ENCODE measurements at places on chromosomes 5 and 9. TPM values are rescaled to one million over a fixed set of nuclear protein-coding genes. Genes with fewer than 3 reads are reported as not detected.
A peak's percentile ranks its signal among the peaks of the same experiment; 100 is the strongest.

DNA sequence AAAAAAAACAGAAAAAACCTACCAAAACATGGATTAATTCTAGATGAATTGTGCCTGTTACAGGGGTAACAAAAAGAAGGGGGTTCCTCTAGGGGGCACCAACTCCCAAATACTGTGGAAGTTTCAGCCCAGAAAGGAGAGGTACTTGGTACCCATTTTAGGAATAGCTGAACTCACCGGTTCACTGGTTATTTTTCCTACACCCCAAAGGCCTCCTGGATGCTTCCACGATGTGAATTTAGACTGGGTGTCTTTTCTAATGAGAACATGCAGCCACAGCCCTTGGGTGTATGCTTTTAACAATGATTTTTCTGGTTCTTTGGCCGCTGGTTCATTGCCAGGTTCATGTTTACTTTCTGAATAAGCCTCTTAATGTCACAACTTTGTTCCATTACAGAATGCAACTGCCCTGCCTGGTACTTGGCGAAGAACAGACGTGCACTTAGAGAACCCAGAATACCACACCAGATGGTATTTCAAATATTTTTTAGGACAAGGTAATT is 46.7 kb downstream of the GARNL3 start:
- no peak for DNase-seq

- no peak for DNase-seq
These were observed 17.9 kb downstream of the PDZD2 start for GRCh38 chr5:31656806-31657205.

DNA sequence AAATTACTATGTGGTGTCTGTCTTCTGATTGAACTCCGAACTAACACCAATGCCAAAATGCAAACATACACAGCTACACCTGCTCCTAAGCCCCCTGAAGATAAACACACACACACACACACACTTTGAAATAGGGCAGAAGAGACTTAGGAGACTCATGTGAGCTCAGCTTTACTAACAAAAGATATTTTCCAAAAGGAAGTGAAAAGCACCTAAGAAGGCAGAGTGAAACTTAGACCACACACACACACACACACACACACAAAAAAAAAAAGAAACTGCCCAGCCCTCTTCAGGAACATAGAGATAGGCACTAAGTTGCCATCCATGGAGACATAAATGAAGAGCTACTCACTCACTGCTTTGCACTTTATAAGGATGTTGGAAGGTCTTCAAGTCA is 45.2 kb upstream of the APC start:
- no peak for DNase-seq

CCDC192 gene
- 0.99 TPM for total RNA-seq

DNA sequence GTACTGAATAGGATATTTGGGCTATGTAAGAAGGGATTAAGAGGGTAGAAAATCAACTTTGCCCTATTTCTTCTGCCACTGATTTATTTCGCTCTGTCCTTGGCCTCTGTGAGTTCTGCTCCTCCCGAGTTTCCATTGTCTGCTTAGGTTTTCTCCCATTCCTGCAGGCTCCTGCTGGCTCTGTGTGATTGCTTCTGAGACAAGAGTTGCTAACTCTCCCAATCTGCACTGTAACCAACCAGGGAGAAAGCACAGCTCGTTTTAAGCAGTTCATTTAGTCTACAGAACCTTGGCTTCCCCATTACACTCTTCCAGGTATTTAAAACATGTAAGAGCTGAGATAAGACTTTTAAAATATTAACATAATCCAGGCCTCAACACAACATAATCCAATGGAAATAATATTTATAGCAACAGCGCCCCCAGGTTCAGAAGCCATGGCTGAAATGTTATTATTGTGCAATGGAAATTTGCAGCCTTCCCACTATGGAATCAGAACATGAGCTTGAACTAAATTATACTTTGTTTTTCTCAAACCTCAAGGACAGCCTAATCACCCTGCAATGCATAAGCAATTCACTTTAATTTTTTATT is 203.5 kb downstream of the ERCC6L2 start:
- DNase-seq = no peak

DNA sequence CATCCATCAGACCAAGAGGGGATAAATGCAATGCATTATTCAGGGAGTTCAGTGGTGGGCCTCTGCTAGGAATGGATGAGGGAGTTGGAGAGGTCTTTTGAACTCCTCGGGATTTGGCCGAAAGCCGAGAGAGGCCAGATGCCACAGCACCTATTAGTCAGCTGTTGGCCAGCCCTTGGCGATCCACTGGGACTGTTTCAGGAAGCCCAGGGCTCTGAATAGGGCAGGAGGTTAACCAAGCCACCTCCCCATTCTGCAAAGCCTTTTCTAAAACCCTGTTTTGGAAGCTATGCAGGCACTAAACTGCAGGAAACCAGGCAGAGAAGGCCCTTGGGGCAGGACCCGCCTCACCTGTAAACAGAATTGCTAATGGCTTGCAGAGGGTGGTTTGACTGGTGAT is 37.8 kb downstream of the ASTN2 start:
- DNase-seq = no peak

DNA sequence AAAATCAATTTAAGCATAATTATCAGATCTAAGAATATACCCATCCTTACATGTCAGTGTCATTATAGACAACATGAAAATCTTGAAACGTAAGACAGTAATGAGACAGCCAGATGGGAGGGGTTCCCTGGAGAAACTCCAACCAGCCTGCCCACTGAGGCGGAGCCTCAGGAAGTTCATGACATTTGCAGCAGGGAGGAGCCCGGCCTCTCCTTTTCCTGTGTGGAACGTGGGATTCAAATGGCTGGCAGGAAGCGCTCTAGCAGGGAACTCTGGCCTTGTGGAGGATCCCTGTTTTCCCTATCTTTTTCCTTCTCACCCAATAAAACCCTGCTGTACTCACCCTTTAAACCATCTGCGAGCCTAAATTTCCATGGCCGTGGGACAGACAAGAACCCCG is 176.6 kb upstream of the KCNN2 start:
- no peak for DNase-seq

TCF7 gene
- 0.79 TPM for total RNA-seq

DNA sequence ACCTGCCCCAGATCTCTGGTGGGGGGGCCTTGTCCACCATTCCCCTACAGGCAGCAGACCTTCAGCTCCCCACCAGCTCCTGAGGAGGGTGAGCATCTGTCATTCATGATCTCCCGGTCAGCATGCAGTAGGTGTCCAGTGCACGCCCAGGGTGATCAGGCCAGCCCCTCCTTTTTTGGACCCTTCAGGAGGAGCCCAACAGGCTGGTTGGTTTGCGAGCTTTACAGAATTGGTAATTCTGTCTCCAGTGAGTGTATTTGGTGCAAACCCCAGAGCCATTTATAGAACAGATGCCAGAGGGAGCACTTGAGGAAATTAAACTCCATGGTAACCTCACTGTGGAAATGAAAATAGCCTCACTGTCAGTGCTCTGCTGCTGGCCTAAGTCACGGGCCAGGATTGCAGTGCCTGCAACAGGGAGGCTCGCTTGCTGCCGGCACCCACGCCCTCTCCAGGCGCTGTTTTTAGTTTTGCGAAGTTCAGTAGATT is 23.4 kb downstream of the WNK2 start:
- DNase-seq = peak; percentile 84

DNA sequence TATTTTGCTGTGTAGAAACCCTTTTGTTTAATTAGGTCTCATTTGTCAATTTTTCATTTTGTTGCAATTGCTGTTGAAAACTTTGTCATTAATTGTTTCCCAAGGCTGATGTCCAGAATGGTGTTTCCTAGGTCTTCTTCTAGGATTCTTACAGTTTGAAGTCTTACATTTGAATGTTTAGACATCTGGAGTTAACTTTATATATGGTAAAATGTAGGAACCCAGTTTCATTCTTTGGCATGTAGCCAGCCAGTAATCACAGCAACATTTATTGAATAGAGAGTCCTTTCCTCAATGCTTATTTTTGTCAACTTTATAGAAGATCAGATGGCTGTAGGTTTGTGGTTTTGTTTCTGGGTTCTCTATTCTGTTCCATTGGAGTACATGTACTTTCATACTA is 1290.8 kb upstream of the CDH9 start:
- no peak for DNase-seq

REXO4 gene
- total RNA-seq = 9.0 TPM

GRCh38 chr9:115594557-115594956 is 476.6 kb upstream of the TNC start:
- DNase-seq = no peak

DNA sequence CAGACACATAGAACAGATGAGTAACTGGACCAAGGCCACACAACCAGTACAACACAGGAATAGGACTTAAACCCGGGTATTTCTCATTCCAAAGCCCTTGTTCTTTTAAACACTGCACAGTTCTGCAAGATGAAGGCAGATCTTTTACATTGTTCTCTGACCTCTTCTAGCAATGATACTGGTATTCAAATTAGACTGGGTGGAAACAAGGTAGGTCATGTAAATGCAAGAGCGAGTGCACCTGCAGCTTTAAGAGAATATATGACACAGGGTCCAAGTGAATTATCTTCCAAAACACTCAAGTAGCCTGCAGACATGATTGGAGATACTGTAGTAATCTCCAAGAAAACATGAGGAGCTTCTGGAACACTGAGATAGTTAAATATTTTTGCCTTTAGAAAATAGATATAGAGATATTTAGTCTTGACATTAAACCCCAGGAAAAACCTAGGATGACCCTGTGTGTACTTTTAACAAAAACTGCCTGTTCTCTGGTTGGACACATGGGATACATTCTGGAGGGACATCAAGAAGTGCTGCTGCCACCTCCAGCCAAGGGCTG is 130.6 kb upstream of the EPB41L4A start:
- no peak for DNase-seq

DNA sequence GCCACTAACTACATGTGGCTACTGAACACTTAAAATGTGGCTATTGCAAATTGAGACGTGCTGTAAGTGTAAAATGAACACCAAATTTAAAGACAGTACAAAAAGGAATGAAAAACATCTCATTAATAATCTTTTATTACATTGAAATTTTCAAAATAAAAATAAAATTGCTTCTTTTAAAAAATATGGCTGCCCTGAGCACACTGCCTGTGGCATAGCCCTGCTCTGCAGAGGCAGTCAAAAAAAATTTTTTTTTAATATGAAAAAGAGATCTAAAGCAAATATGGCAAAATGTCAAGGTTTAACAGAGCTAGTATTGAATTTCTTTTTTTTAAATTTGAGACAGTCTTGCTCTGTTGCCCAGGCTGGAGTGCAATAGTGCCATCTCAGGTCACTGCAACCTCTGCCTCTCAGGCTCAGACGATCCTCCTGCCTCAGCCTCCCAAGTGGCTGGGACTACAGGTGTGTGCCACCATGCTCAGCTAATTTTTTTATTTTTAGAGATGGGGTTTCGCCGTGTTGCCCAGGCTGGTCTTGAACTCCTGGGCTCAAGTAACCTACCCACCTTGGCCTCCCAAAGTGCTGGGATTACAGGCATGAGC is 25.6 kb downstream of the CARNMT1 start:
- DNase-seq = no peak

DNA sequence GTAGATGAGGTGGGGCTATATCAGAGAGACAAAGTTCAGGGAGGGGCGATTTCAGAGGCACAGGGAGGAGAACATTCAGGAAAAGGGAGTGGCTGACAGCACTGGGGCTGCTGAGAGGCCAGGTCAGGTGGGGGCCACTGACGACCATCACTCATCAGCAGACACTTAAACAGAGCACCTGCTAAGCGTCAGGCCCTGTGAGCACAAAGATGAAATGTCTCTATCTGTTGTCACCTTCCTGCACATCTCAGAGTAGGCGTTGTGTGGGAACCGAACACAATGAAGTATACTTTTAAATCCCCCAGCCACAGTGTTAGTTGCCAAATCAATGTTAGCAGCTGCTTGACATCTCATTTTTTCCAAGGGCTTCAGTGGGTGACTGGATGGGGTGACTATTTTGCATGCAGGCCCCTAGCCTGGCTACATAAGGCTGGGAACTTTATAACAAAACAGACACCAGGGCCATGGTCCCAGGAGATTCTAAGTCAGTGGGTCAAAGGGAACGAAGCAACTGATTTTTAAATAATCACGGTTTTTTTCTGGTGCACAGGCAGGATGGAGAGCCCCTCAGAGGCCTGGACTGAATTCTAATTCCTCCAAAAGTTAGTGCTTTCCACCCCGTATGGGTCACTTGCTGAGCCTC is 31.1 kb upstream of the ANKRD18A start:
- DNase-seq = no peak

PHYHD1 gene
- 7.8 TPM for total RNA-seq

DNA sequence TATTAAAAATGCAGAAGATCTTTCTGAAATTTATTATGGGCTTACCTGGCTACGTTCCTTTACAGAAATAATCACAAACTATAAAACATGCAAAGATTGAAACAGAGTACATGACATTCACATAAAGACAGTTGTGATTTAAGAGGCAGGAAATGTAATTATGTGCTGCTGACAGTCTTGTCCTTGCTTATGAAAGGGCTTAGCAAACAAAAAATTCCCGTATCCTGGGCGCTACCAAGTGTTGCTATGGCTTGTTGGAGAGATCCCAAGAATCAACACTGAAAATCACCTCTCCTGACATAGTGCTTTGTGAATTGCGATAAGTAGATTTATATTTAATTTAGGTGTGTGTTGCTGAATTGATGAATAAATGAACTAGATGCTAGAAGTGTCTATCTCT is 352.5 kb upstream of the C9orf72 start:
- peak; percentile 38 for DNase-seq

- no peak for DNase-seq
These were observed 273.2 kb downstream of the RAB3C start for GRCh38 chr5:58855851-58856739.

DNA sequence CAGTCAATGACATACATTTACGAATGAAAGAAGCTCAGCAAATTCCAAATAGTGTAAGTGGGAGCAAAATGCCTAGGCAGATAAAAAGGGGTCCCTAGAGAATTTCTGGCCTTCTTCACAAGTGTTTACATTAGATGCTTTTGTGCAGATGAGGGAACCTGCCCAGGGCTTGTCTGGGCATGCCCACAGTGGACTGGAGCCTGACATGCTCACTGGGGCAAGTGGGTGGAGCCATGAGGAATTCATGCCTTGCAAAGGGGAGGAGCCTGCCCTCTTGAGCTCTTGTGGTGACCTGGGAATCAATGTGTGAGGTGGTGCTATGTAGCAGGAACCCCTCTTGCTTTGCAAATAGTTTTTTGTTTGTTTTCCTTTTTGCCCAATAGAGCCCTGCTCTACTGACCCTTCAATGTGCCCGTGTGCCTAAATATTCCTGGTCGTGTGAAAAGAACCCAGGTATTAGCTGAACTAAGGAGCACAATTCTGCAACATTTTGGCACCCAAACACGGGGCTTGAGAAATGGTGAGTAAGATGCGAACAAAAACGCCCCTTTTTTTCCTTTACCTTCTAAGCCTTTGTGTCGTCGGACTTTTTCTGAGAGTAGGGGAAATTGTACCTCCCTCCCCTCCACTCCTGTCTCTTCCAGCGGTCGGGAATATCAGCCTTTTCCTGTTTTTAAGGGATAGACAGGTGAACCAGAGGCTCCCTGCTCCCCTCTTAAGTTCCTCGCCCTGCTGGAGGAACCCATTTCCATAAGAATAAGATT is 433.8 kb upstream of the CDH9 start:
- no peak for DNase-seq

DNA sequence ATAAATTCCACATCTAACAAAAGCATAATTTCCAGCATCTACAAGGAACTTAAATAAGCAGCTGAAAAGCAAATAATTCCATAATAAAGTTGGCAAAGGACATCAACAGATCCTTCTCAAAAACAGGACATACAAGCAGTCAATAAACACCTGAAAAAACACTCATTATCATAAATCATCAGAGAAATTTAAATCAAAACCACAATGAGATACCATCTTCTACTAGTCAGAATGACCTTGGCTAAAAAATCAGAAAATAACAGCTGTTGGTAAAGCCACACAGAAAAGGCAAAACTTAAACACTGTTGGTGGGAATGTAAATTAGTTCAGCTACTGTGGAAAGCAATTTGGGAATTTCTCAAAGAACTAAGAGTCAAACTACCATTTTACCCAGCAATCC is 1371.1 kb upstream of the ACO1 start:
- no peak for DNase-seq

EQTN gene
- total RNA-seq = 1.9 TPM

Measured in spinal cord (tissue), 10 donors.